ENCODE measurements at places on chromosomes 2 and 18. TPM values are rescaled to one million over a fixed set of nuclear protein-coding genes. Genes with fewer than 3 reads are reported as not detected.

The SOCS6 gene
- 24.1 TPM for total RNA-seq

DNA sequence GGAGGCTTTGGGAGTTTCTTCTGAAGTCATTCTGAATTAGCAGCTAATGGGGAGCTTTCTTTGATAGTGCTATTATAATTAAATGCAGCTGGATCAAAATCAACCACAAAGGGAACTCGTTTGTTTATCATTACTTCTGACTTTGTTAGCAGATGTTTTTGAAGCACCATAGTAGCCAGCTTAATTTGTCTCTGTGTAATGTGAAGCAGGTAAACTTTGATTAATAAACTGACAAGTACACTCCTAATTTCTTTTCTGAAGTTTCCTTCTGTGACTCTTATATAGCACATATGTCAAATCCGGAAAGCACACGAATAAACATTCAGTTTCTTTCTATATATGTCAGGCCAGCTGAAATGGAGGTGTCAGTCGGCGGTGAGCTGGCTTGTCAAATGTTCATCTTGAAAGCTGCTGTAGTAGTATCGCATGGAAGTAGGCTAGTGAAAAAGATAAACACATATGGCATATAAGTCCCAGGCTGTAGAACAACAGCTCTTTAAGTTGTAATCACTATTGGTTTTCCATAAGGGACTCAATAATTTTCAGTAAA, 451.9 kb upstream of the ZEB2 start:
- H3K27me3 ChIP-seq: no peaks in the 10 kb centered on the region
- no peaks in the 10 kb centered on the region for H3K4me1 ChIP-seq
- no peak overlapping the region for H3K27ac ChIP-seq
- no peaks in the 10 kb centered on the region for H3K36me3 ChIP-seq

The CHST9 gene
- 1.3 TPM for total RNA-seq

DNA sequence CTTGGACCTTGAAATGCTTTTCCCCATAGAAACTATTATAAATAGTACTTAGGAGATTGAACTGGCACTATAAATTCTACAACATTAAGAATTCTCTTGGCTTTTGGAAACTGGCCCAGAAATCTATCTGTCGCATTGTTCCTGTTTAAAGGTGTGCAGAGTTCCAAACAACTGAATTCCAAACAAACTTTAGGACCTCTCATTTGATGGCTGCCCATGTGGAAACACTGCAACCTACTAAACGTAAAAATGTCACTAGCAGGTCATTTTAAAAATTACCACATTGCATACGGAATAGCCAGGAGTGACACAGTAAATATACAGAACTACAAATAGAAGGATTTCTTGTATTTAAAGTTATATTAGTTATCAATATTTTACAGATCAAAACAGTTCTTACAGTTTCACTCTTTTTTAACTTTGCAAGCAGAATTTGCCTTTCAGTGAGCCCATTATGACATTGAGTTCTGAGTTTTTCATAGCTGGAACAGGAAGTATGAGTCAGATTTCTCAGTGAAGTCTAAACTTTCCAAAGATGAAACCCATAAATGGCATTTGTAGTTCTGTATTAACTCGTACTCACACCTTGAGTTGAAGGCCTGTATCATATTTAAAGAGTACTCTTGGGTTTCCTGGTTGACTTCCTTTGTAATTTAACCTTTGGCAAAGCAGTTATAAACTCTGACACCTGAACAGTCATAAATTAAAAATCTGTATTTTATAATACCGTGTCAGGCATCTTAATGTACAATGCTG, 142.3 kb upstream of the BOD1L2 start:
- no peak overlapping the region for H3K4me3 ChIP-seq
- DNase-seq: peak; percentile 60
- H3K4me1 ChIP-seq: peaks cover 13% of the 10 kb centered on the region
- no peaks in the 10 kb centered on the region for H3K36me3 ChIP-seq
- no peaks in the 10 kb centered on the region for H3K27me3 ChIP-seq

GRCh38 chr18:12336171-12336613, 28.2 kb downstream of the TUBB6 start:
- peaks cover 18% of the 10 kb centered on the region for H3K4me1 ChIP-seq
- H3K27me3 ChIP-seq: no peaks in the 10 kb centered on the region
- H3K27ac ChIP-seq: no peak overlapping the region
- peaks cover 5% of the 10 kb centered on the region for H3K36me3 ChIP-seq

DNA sequence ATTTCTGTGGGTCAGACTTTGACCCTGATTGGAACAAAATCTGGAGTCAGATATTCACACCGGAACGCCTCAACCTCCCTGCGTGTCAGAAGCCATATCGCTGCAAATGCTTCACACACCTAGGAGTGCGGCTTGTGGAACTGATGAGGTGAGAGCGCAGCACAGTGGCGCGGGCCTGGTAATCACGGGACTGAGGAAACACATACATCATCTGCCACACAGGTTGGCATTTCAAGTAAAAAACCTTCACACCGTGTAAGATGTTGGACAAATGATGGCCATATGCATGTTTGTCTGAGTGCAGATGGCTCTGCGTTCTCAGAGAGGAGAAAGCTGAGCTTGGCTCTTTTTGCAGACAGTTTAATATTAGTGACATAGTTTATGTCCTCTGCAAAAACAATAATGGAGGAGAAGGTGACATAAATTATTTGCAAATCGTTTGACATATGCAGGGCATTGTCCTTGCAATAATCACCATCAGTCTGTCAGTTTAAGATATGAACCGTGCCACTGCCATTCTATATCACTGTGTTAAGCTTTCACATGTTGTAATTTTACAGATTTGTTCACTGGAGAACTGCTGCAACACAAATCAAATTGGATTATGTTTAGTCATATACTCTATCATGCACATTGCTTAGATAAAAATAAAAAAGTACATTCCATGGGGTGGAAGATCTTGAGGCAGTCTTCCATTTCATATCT, 101.4 kb downstream of the MTX2 start:
- no peak for DNase-seq
- H3K4me1 ChIP-seq: no peaks in the 10 kb centered on the region
- H3K4me3 ChIP-seq: no peak overlapping the region
- no peaks in the 10 kb centered on the region for H3K36me3 ChIP-seq
- no peaks in the 10 kb centered on the region for H3K27me3 ChIP-seq

DNA sequence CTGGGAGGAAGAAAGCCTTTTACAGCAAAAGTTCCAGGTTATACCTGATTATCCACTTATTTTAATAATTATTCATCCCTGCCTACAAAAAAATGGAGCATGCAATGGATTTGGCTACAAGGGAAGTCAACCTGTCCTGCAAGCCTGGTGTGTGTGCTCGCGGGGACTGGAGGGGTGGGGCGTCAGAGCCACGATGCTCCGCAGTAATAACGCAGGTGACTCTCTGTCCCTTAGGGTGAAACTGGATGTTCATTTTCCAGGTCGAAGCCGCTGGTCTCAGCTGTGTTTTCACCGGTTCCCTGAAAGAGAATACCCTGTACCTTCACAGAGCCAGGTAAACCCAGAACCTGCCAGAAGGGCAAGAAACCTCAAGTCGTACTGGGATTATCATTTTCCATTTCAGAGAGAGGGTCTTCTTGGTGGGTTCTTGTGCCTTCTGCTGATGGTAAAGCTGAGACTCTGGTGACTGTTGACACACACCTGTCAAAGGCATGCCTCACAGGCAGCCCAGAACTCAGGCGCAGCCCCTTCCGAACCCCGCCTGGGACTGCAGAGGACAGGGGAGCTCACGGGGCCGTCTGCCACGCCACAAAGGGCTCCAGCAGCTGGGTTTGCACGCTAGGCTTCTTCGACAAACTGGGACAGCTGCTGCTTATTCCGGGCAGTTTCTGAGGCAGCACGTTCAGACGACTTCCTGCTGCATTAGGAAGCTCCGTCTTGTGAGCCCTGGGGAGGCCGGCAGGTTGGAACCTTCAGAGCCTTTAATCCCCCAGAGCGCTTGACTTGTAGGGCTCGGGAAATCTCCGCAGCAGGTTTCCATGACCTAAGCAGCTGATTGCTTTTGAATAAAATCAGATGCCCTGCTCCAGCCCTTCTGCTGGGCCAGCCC, 58.6 kb downstream of the KCNG2 start:
- peaks cover 2% of the 10 kb centered on the region for H3K4me1 ChIP-seq
- no peak overlapping the region for H3K27ac ChIP-seq
- no peaks in the 10 kb centered on the region for H3K36me3 ChIP-seq
- H3K4me3 ChIP-seq: no peak overlapping the region
- no peak for DNase-seq

DNA sequence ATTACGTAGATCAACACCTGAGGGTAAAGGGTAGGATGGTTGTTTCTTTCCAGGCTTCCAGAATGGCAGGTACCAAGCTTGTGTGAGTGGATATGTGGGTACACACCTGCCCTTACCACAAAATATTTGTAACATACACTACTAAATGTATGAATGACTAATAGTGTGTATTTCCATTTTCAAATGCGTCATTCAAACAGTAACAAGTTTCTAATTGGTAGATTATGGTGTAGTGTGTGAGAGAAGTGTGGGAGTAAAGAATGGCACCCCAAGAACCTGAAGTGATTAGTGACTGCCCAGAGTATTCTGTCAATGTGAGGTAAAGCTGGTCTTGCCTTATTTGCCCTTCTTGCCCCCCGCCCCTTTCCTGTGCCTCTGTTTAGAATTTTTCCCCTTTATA, 21.1 kb downstream of the AGPS start:
- no peak overlapping the region for H3K4me3 ChIP-seq
- no peak for DNase-seq
- H3K27ac ChIP-seq: no peak overlapping the region
- H3K36me3 ChIP-seq: no peaks in the 10 kb centered on the region
- no peaks in the 10 kb centered on the region for H3K27me3 ChIP-seq

The ICA1L gene
- 4.9 TPM for total RNA-seq

DNA sequence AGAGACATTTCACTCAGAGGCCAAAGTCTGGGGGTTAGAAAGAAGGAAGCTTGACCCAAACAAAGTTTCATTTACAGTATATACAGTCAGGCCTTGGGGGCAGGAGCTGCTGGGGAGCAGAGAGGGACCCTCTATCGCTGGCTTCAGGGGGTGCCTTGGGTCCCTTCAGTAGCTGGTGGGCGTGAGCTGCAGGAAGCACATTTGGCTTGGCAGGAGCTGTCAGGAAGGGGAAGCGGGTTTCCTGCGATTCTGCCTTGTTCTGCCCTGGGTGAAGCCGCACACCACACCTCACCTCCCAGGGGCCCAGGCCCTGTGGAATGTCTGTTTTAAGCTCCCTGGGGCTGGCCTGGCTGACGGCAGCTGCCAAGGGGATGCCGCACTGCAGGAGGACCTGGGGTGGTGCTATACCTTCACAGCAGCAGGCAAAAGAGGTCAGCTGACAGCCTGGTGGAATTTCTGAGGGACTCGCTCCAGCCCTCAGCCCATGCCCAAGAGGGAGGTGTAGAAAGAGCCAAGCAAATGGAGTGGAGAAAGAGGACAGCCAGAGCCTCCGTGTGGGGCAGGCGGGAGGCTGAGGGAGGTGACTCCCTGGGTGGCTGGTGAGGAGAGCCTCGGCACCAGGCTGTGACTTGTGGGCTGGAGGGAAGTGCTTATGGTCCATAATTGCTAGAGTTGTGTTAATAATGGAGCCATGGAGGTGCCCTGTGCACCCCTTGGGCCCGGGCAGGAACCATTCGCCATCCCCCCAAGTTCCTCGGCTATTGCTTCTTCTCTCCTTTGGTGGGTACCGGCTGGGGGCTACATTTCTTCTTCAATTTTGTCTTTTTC, 43.9 kb downstream of the PSD4 start:
- H3K4me3 ChIP-seq: no peak overlapping the region
- DNase-seq: no peak
- H3K4me1 ChIP-seq: peaks cover 25% of the 10 kb centered on the region
- no peaks in the 10 kb centered on the region for H3K36me3 ChIP-seq
- peak overlapping the region; percentile 29 for H3K27ac ChIP-seq

DNA sequence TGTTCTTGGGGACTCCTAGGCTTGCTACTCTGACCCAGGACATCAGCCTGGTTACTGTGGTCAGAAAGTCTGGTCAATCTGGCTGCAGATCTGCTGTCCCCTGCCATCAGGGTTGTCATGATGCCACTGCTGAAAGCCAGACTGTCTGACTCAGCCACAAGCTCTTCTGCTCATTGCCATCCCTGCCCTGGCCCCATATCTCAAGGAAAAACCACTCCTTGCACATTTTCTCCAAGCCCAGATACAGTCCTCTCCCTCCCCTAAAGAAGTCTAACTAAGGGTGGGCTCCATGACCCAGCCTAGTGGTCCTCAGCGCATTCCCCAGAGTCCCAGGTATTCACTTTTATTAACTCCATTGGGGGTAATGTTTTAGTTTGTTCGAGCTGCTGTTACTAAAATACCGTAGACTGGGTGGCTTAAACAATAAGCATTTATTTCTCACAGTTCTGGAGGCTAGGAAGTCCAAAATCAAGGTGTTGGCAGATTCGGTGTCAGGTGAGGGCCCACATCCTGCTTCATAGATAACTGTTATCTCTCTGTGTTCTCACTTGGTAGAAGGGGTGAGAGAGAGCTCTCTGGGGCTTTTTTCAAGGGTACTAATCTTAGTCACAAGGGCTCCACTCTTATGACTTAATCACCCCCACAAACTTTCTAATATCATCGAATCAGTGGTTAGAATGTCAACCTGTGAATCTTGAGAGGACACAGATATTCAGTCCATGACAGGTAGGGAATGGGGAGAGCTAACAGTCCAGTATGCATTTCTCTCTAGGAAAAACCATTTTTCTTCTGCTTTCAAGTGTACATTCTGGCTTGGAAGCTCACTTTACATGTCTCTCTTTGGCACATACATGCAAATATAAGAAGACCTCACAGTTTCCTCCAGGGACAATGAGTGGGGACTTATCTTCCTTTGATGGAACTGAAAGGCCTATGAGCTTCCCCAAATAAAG, 94.8 kb upstream of the CXCR4 start:
- DNase-seq: no peak
- no peaks in the 10 kb centered on the region for H3K4me1 ChIP-seq
- H3K27ac ChIP-seq: no peak overlapping the region
- no peaks in the 10 kb centered on the region for H3K27me3 ChIP-seq
- H3K4me3 ChIP-seq: no peak overlapping the region

The NT5C1B gene
- not detected for total RNA-seq

All from astrocyte (in vitro differentiated cells and primary cell).